Stimulated activated CD4-positive, alpha-beta T cell treated with anti-CD3 and anti-CD28 coated beads, Interleukin-12 subunit alpha, Interleukin-12 subunit beta, amount 100 ng/mL, for 4 hours (primary cell): ENCODE measurements at places on chromosomes 2 and 18.

- no peak for DNase-seq
Measured at GRCh38 chr2:21310493-21310892, 186.7 kb downstream of the TDRD15 start.

- no peak for DNase-seq
Measured at GRCh38 chr2:26933431-26934334, 36.8 kb upstream of the MAPRE3 start.

DNA sequence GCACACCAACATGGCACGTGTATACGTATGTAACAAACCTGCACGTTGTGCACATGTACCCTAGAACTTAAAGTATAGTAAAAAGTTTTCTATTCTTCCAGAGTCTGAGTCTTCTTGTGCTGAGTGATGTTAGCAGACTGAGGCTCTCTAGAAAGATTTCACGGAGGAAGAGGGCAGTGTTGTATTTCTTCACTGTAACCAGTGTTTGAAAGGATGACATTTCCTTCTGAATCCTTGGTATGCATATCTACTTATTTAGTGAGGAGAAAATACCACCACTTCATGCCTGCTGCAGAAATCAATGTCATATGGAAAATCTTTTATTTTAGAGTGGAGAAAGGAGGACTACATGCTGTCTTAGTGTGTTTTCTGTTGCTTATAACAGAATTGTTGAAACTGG lies 357.1 kb downstream of the CCDC85A start:
- DNase-seq: no peak

GRCh38 chr2:75810611-75811330 lies 100.1 kb upstream of the GCFC2 start:
- DNase-seq: no peak

GRCh38 chr2:95034221-95034620 lies 8.7 kb downstream of the MAL start:
- DNase-seq: no peak

DNA sequence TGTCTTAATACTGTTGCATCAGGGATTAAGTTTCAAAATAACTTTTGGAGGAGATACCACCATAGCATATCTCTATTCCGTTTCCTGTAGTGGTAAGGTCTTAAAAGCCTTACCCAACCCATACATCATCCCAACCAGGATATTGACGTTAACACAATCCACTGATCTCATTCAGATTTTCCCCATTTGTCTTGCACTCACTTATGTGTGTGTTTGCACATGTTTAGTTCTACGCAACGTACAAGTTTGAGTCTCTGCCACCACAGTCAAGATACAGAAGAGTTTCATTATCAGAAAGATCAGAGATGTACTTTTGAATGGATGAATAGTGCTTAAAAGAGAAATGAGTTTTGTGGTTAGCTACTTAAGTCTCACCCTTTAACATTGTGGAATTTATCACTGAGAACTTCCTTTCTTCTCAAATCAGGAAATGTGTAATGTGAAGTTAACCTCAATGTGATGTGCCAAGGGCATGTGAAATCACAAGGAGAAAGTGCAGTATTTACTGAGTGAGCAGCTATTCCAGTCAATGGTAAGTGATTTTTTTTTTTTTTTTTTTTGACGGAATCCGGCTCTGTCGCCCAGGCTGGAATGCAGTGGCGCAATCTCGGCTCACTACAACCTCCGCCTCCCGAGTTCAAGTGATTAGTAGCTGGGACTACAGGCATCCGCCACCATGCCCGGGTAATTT lies 69.2 kb upstream of the EPHA4 start:
- DNase-seq: no peak

DNA sequence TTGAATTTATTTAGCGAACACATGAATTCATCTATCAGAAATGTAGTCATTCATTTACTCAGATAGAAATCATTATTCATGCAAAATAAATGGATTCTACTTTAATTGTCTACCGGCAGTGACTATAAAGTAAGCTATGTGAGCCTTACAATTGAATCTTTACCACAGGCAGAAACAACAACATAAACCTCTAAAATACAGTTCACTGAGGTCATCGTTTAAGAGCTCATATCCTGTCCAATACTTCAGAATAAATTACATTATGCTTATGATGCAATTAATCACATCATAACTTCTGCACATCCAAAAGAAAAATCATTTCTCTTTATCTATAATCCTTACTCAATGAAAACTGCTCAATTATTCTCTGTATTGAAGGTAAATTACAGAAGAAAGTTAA lies 244.7 kb downstream of the HNMT start:
- DNase-seq: no peak

DNA sequence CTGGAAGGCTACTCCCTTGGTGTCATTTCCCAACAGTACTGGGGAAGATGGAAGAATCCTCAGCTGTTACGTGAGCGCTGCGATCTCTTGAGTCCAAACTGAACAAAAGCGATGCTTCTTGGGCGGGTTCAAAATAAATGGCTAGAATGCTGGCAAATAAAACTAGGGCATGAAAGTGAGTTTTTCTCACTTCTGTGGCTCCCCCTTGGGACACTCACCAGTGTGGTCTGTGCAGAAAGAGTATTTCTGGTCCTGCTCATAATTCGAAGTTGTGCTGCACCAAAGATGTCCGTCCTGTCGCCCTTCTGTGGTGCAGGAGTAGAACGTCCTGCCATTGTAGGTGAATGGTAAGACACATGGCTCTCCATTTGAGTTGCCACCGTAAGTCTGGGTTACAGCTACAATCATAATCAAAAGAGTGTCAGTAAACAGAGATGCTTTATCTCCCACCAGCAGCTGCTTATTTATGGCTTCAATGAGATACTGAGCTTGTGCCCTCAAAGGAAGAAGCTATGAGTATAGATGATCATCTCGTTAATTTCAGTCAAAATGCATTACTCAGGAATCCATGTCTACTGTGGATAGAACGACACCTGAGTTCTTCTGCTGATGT lies 11.8 kb downstream of the FN1 start:
- no peak for DNase-seq

DNA sequence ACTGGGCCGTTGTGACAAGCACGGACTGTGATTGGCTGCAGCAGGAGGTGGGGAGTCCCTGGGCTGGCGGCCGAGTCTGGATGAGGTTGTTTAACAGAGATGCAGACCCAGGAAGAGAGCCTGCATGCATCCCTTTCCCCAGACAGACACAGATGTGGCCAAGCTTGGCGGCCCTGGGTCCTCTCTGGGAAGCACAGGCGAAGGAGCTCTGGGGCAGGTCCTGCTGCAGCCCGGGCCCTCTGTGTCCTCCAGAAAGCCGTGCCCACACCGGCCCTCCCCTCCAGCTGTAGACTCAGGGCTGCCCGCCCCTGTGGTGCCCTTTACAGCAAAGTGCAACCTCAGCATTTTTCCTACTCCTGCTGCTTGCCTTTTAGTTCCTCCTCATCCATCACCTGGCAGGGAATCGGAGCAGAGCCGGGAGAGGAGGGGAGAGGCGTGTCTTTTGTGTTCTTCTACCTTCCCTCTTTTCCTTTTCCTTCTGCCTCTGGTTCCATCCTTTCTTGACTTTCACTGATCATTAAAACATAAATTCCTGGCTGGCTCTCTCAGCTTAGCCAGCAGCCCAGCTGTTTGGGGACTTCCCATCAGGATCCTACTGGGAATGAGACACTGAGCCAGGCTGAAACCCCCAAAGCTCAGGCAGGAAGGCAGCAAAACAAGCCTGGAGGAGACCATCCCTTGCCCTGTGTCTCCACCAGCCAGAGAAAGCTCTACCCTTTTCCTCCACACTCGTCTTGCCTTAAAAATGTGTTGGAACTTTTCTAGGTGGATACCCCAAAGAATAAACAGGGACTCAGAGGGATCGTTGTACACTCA lies 75.0 kb downstream of the CTIF start:
- DNase-seq: no peak
